ENCODE measurements at places on chromosomes 3 and 15. TPM values are rescaled to one million over a fixed set of nuclear protein-coding genes. Genes with fewer than 3 reads are reported as not detected.
A peak's percentile ranks its signal among the peaks of the same experiment; 100 is the strongest.

DNA sequence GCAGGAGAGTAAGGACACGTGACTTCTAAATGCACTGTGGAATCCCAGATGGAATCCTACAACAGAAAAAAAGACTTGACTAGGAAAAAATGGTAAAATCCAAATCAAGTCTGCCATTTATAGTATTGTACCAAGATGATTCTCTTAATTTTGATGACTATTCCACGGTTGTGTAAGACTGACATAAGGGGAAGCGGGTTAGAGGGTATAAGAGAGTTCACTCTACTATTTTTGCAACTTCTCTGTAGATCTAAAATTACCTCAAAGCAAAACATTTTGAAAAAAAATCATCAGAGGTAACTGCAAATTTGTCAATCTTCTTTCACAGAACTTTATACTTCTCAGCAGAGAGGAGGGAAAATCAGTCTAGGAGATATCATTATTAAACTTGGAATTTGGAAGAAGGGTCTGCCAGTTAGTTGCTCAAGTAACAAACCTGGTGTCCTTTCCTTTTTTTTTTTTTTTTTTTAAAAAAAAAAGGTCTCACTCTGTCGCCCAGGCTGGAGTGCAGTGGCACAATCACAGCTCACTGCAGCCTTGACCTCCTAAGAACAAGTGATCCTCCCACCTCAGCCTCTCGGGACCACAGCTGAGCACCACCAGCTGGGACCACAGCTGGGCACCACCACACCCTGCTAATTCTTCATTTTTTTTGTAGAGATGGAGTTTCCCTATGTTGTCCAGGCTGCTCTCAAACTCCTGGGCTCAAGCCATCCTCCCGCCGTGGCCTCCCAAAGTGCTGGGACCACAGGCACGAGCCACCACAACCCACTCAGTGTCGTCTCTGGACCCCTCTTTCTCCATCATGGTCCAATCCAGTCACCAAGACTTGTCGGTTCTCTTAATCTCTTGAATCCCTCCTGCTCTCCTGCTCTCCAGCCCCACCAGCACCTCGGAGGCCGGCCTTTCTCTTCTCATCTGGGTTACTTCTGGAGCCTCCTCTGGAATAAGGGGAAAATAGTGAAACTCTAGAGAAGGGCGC lies 14.9 kb upstream of the HES1 start:
- DNase-seq = no peak

DNA sequence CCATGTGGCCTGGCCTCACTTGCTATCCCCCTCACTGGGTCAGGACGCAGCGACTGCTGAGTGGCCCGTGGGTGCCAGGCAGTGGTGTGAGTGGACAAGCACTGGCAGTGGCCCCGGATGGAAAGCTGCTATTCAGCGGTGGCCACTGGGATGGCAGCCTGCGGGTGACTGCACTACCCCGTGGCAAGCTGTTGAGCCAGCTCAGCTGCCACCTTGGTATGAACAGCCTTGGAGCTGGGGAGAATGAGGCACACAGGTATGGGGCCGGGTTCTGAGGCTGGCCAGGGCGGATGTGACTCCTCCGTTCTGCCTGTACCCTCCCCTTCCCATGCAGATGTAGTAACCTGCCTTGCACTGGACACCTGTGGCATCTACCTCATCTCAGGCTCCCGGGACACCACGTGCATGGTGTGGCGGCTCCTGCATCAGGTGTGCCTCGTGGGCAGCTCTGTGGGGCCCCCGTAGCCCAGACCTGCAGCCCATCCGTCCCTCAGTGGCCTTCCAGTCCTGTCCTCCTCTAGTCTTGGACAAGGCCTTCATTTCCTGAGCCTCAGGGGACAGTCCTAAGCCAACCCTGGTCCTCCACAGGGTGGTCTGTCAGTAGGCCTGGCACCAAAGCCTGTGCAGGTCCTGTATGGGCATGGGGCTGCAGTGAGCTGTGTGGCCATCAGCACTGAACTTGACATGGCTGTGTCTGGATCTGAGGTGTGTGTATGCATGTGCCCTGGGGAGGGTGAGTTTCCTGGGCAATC lies 28.2 kb downstream of the NBEAL2 start:
- DNase-seq = no peak

TM6SF1 gene
- 5.7 TPM for total RNA-seq

- DNase-seq = no peak
Observed at GRCh38 chr15:41258750-41259471, 27.8 kb downstream of the CHP1 start.

TMEM41A gene
- 15.2 TPM for total RNA-seq

DNA sequence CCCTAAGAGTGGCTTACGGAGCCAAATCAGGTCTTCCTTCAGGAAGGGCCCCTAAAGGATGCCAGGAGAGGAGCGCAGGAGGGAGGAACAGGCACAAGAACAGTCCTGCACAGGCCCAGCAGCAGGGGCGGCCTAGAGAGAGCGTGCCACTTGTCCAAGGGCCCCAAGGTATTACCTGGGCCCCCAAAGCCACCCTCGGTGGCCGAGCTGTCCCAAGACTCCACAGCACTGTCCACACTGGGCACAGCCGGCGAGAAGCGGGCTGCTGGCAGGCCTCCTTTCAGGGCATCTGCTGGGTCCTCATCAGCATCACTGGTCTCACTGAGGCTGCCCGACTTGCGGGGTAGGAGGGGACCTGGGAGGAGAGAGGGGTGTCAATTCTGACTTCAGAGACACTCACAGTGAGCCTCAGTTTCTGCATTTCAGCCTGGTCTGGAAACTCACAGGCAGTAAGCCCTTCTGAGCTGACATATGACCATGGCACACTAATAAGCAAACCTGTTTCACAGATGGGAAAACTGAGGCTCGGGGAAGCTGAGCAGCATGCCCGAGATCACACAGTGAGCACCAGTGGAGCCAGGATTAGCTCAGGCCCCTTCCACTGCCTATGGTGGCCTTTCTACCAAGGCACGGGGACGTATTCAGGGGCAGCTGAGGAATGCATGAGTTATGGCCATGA lies 33.4 kb downstream of the GRIP2 start:
- no peak for DNase-seq

GRCh38 chr3:9946112-9947024 lies 5.8 kb downstream of the PRRT3 start:
- peak; percentile 47 for DNase-seq

DNA sequence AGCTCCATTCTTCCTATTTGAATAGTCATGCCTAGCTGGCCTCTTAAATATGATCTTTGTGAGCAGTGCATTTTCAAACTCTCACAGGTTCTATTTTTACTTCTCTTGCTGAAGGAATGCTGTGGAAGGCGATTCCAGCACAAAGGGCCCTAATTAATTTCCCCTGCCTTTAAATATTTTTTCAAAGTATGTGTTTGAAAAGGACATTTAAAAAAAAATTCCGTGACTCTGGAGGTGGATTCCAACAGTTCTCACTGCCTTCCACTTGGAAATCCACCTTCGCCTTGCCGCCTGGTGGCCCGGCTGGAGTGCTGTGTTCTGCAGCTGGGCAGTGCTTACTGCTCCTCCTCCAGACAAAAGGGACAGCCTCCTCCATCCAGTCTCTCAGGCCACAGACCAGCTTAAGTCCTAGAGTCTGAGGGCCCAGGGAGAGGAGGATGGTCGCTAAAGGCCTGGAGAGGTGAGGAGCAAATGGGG lies 61.5 kb upstream of the CORO2B start:
- DNase-seq = no peak

DNA sequence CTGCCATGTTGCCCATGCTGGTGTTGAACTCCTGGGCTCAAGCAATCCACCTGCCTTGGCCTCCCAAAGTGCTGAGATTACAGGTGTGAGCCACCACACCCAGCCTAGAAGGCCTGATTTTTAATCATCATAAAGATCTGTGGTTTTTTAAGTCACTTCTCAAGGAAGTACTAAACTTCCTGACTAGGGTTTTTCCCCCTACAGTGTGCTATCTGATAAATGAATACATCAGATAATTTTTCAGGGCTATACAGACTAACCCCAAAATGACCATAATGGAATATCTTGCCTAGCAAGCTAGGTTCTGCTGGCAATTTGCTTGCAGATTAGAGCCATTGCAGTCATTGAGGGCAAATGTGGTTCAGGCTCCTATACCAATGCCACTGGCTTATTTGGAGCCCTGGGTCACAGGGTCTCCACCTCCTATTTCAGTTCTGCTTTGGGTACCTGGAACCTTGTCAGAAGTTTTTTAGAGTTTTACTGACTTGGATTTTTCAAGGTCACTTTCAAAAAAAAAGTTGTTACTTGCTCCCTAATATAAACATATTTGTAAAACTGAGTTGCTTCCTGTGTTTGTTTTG lies 80.8 kb downstream of the SLC49A4 start:
- DNase-seq = no peak

IL17RB gene
- total RNA-seq = 1.5 TPM

GRCh38 chr3:113329757-113330156 lies 111.5 kb downstream of the CFAP44 start:
- DNase-seq = no peak

LOXL1 gene
- total RNA-seq = 56.2 TPM

DNA sequence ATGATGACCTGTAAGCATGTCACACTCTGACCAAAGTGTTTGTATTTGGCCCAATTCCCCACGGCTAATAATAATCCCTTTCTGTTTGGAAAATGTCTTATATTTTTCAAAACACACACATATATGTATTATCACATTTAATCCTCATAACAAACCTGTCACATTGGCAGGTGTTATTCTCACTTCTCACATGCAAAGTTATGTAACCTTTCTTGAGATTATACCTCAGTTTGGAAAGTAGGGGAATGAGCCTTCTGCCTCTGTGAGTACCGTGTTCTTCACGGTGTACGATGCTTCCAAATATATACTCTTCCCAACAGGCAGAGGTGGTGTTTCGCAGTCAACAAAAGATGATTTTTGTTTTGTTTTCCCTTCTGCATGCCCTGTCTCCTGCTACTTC lies 205.6 kb downstream of the TP63 start:
- DNase-seq = no peak

- DNase-seq = no peak
Observed at GRCh38 chr3:175608911-175609310, 749.8 kb downstream of the NAALADL2 start.

- no peak for DNase-seq
Observed at GRCh38 chr3:32951410-32951811, at the start of gene CCR4. CCR4 (plus strand) TSS chr3:32951644; CDS start chr3:32953423, 1,779 bp downstream.

DNA sequence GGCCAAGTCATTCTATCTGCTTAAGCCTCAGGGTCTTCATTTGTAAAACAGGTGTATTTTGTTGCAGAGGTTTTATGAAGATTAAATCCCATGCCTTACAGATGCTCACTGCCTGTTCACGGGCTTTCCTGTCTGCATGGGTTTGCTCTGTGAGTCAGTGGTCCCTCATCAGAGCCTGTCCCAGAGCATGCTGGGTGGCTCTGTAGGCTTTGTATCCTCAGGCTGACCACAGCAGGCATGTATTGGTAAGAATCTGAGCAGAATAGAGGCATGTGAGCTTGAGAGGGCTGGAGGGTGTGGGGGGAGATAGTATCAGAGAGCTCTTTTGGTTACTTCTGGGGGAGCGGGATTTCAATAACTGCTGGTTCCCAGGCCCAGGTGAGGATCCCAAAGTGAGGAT lies 45.4 kb upstream of the PLXNA1 start:
- no peak for DNase-seq

DNA sequence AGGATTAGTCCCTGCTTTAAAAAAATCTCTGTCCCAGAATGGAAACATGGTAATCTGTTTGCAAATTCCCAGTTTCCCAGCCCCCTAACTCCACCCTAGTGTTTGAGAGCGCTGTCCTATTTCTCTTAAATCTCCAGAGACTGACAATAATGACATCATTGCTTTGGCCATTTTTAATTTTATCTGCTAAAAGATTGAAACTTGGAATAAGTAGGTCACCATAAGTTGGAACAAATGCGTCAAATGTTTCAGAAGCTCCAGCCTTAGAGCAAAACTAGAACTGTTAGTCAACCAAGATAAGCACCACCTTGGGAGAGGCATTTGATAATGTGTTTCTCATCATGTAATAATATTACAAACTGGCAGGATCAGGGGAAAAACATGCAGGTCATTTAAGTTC lies 25.7 kb upstream of the MB21D2 start:
- no peak for DNase-seq

GRCh38 chr3:144431134-144431533 lies 459.5 kb downstream of the DIPK2A start:
- no peak for DNase-seq

DNA sequence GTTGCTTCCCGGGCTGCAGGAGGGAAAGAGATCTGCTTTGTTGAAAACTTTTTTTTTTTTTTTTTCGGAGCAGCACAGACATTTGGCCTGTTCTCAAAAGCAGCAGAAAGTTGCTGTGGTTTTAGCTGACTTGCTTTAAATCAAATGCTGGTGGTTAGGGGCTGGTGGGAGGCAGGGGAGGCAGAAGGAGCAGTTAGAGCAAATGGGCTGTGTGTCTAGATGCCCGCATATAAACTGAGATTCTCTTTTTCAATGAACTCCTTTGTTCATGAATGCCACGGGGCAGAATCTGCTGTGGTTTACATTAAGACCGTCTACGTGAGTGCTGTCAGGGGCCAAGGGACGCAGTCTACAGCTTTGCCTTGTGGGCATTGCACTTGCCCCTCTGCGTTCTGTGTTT lies 95.9 kb downstream of the FLNB start:
- DNase-seq = no peak

DNA sequence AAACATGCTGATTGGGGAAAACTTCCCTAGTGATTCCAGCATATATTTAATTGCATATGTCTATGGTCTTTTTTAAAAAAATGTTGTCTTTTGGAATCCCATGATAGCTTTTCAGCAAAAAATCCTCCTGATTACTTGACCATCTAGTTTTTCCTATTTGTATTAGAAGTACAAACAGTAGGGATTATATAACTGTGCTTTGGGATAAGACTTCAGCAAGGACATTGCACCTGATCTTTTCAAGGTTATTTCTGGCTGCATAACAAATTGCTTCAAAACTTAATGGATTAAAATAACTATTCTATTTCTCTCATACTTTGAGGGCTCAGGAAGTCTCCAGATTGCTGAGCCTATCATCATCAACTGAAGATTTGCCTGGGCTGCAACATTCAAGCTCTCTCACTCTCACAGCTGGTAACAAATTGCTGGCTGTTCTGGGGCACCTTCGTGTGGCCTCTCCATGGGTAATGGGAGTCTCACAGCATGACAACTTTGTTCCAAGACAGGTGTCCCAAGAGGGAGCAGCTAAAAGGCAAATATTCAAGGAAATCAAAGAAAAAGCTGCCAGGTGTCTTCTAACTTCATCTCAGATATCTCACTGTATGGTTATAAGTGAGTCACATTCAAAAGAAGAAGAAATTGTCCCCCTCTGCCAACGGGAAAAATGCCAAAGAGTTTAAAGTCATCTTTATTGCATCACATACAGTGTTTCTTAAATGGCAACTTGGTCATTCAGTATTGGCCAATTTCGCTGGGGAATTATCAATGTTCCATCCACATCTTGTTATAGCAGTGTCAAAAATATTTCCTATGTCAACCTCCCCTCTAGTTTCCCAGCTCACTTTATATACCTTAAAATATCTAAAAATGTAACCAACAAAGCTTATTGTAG lies 644.5 kb upstream of the GRM7 start:
- DNase-seq = no peak

- DNase-seq = no peak
Observed at GRCh38 chr3:11913316-11913715, 66.6 kb upstream of the TAMM41 start.

DNA sequence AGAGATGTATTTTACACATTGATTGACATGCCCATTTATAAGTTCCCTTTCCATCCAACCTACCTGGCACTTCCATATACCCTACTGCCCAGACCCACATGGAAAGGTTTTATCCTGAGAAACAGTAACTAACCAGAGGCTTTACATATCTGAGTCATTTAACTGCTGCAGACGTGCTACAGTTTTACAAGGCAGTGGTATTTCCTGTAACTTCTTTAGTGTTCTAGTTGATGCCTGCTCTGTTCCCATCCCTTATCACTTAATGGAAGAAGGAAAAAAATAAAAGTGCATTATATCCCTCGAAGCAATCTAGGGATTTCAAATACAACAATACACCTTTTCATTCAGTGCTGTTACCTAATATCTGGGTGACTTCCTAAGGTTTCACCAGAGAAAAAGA lies 107.1 kb downstream of the TMCO5A start:
- peak; percentile 11 for DNase-seq
